ENCODE measurements at places on chromosomes 1 and 21.

DNA sequence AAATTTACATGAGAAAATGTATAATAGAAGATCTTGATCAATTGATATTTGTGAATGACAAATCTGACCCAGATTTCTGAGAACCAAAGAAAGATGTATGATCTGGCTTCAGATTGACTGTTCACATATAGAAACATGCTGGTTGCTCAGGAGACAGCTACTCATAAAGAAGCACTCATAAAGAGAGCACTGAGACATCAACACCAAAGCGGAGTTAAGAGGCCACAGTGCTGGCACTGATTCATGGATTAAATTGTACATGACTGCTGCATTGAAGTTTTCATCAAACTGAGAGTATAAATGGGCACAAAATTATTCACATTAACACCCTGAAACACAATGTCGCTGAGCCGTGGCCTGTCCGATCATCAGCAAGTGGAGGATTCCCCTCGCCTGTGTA, 46.2 kb downstream of the SH3GLB1 start:
- no peak for DNase-seq

GRCh38 chr1:243526180-243526579, 270.3 kb downstream of the SDCCAG8 start:
- no peak for DNase-seq

GRCh38 chr1:38451541-38451993, 405.0 kb upstream of the POU3F1 start:
- peak; percentile 85 for DNase-seq

DNA sequence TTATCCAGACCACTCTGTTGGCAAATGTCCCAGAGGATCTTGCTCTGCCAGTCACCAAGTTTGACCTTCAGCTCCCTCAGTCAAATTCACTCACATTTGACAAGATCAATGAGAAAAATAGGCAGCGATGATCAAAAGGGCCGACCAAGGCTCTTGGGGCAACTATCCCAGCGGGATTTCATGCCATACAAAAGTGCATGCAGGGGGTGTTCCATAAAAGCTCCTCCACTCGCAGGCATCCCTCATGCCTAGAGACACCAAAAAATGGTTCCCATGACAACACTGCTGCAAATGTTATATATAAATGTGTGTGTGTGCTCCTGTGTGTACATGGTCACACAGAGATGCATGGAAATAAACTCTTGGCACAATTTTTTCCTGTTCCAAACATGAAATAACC, 16.2 kb upstream of the EIF4G3 start:
- no peak for DNase-seq

DNA sequence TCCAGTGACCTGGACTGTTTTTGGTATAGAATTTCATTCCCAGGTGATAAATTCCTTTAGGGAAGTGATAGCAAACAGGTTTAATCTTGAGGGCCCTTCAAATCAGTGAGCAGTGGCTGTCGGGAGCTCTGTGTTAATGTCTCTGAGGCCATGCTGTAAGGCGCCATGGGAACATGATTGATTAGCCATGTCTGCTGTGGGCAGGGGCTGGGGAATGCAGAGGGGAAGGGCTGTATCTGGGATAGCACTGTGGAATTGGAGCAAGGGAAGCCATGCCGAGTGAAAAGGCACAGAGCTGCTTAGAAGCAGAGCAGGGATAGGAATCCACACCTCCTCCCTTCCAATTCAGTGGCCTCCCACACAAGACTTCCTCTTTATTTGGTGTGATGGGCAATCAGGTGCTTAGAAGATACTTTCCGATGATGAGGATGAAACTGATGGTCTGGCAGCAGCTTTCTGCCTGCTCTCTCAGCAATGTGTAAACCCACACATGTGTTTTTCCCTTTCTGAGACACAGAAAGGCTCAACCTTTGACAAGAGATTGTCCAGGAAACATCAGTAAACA, 83.8 kb upstream of the SSX2IP start:
- peak; percentile 66 for DNase-seq

DNA sequence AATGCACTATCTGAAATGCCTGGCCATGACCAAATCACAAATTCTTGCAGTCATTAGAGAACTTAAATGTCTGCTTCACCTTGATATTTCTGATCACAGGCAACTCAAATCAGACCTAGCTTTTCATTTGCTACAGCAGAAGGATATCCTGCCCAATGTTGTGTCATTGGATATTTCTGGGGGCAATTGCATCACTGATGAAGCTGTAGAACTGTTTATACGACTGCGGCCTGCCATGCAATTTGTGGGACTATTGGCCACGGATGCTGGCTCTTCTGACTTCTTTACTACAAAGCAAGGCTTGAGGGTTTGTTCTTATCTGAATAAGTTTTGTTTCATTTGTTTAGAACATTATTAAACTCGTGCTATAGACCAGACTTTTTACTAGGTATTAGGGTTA, 14.9 kb downstream of the ZYG11A start:
- DNase-seq, result no peak

- no peak for DNase-seq
Measured at GRCh38 chr1:84426376-84426775, 28.1 kb downstream of the DNASE2B start.

DNA sequence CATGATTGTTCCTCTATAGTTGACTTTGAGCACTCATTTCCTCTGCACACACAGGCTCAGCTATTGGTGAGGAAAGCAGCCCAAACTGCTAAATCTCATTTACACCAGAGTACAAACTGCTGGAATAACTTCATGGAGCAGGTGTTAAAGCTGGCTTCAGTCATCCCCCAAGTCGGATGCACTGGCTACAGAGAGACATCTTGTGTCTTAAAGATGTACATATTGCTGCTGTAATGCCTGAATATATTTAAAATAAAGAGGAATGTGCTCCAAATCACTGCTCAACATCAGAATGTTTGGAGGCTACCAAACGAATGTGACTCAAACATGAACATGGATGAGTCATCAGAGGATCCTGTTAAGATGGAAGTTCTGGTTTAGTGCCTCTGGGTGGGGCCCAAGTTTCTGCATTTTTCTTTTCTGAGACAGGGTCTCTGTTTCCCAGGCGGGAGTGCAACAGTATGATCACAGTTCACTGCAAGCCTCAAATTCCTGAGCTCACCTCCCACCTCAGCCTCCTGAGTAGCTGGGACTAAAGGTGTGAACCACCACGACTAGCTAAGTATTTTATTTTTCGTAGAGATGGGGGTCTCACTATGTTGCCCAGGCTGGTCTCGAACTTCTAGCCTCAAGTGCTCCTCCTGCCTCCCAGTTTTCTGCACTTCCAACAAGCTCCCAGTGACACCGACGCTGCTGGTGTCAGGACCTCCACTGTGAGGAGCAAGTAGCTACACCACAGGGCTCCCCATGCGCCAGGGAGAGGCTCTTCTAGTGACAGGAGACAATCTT, 79.0 kb upstream of the KRTAP19-8 start:
- peak; percentile 91 for DNase-seq

DNA sequence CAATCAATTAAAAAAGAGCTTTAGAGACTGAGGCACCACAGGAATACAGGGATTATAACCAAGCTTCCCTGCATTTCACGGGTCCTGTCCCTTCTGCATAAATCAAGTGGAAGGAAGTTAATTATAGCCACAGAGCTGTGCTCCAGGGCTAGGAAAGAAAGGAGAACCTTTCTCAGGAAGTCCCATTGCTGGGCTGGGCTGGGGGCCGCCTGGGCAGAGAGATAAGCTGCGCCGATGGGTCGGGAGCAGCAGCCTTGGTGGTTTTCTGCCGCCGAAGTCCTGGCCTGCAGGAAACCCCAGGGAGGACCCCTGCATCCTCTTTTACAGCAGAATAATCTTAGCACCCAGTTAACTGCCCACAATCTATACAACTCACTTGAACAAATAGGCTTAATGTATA, 12.6 kb upstream of the CD34 start:
- DNase-seq, result no peak

- no peak for DNase-seq
Measured at GRCh38 chr1:200042552-200043335, 15.2 kb downstream of the NR5A2 start.

- DNase-seq, result no peak
Measured at GRCh38 chr21:45899317-45900033, 82.1 kb upstream of the COL6A1 start.

DNA sequence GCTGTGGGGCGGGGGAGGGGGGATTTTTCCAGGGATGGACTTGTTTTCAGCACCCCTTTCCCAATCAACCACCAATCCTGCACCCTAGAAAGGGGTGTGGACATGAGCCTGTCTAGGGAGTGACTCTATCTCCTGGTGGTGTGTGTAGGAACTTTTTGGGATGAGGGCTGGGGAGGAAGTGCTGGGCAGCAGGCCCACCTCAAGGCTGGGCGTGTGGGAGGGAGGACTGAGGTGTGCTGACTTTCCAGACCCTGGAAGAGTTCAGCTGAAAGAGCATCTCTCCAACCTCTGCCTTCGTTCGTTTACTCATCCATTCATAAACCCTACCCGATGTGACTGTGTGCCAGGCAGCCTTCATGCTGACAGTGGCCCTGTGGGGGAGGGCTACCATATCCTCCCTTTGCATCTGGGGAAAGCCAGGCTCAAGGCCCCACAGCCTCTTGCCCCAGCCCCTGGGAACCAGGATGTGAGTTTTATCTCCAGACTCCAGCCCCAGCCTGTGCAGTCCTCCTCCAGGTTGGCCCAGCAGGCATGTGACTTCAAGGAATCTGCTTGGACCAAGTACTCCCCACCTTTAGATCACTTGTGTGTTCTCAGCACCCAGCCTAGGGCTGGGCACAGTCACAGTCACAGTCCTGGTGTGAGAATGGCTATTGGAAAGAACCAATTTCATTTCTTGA, 6.7 kb downstream of the KNCN start:
- DNase-seq, result no peak

- DNase-seq, result peak; percentile 10
Measured at GRCh38 chr1:158115126-158115525, 65.6 kb upstream of the CD1D start.

DNA sequence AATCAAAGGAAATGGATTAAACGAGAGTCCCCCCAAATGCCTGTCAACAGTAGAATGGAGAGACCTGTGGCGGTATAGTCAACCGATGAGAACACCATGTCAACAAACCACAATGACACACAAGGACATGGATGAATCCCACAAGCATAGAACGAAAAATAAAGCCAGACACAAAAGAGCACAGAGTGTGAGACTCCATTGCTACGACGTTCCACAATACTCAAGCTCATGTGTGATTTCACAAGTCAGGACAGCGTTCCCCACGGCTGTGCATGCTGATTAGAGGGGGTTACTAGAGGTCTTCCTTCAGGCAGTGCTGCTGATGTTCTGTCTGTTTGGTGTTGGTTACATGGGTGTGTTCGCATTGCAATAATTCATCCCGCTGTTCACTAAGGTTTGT, 5.8 kb upstream of the PLA2G2D start:
- DNase-seq, result no peak

DNA sequence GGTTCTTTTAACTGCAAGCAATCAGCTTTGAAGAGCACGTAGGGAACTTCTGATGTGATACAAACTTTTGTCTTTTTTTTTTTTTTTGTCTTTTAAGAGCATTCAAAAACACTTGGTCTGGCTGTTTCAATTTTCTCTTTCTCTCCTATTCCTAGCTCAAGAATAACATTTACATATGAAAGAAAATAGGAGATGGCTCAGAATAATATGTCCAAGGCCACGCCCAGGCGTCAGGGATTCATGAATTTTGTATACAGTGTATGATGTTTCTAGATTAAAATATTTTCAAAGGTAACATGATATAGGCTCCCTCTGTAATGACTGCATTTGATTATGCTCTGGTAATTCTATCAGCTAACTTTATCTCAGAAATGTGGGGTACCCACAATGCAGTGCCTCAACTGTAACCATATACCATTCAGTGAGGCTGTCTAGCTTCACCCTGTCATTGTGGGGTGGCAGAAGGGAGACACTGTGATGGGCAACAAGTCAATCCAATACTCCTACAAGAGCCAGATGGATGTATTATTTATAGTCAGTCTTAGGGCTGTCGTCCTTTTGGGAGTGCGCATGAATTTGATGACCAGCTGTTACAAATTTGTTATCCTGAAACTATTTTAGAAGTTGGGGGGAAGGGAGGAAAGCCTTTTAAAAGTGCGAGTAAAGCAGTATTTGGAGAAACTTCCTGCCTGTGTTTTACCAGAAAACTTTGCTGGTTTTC, 1.5 kb upstream of the AKNAD1 start:
- no peak for DNase-seq

DNA sequence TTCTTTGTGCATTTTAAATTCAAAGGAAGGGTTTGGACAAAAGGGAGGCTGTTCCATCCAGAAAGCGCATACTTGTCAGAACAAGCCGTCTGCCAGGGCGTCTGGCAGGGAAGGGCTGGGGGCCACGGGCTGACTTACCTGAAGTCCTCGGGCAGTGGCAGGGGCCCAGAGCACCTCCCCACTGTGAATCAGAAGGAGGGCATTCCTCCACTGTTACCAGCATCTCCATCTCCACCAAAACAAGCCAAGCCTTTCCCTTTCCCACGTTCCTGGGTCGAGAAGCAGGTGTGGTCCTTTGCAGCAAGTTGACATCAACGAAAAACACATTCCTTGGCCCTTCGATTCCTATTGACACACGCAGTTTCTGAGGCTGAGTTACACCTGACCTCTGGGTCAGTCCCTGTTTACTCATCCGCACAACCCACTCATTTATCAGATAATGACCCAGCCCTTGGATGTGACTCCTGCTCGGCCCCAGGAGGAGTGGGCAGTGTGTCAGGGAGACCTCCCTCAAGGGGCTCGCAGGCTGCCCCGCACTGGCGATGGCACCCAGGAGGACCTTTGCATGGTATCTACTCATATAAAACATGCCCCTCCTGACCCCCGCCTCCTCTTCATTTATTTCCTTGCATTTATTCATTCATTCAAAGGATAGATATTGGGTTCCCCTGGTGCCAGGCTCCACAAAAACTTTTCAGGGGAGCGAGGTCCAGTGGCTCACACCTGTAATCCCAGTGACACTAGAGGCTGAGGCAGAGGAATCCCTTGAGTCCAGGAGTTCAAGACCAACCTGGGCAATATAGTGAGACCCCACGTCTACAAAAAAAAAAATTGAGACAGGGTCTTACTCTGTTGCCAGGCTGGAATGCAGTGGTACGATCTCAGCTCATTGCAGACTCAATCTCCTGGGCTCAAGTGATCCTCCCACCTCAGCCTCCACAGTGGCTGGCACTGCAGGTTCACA, 60.2 kb downstream of the TOMM20 start:
- DNase-seq, result peak; percentile 94

- peak; percentile 98 for DNase-seq
Measured at GRCh38 chr21:44454747-44455523, at the start of gene LRRC3. Gene LRRC3, plus strand, starts transcription at chr21:44455510. Its CDS starts 1,135 bp downstream, at chr21:44456645.
